ENCODE measurements at places on chromosomes 2 and 18. TPM values are rescaled to one million over a fixed set of nuclear protein-coding genes. Genes with fewer than 3 reads are reported as not detected.
A peak's percentile ranks its signal among the peaks of the same experiment; 100 is the strongest.

The PNKD gene
- polyA plus RNA-seq: 103 TPM

The OXER1 gene
- 9.8 TPM for polyA plus RNA-seq

The STARD6 gene
- 0.19 TPM for polyA plus RNA-seq

The IL36A gene
- polyA plus RNA-seq: not detected

DNA sequence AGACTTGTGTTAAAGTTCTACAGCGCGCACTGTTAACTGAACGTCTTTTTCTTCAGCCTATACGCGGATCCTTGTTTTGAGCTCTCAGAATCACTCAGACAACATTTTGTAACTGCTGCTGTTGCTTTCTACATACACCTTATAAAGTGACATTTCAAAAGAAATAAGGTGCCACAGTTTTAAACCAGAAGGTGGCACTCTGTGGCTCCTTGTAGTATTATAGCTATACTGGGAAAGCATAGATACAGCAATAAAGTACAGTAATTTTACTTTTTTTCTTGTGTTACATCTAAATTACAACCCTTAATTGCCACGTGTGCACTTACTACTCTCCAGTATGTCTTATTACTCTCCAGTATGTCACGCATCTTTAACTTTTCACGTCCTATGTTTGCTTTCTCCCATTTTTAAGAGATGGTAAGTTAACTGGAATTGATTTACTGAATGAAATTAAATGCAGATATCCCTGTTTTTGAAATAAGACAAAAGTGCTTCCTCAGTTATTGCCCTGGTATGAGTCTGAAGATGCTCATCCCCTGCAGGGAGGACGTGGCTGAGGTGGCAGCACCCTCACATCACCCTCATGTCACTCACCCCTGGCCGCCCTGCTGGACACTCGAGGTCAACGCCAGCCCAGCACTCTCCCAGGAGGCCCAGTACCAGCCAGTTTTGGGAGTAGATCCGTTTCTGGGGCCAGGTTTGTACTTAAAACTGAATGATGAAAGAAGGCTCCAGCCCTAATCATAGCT is 37.8 kb downstream of the GORASP2 start:
- no peak for DNase-seq

GRCh38 chr2:46913471-46914381 is 1.9 kb downstream of the MCFD2 start:
- DNase-seq: no peak

DNA sequence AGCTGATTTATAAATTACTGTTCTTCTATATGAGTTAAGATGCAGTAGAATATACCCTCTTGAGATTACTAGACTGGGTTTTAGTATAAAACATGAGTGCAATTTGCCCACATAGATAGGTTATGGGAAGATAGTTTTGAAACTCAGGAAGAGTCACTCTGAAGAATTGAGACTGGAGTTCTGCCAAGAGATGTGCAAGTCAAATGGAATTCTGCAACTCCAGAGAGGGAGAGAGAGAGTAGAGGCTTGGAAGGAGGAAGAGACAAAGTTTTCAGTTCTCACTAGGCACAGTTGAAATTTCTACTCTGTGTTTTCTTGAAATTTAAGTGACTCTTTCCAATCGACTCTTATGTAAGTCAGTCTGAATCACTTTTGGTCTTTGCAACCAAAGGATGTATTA is 878.8 kb downstream of the TSN start:
- DNase-seq: peak; percentile 12

GRCh38 chr2:234308073-234308812 is 188.6 kb downstream of the ARL4C start:
- DNase-seq: no peak

DNA sequence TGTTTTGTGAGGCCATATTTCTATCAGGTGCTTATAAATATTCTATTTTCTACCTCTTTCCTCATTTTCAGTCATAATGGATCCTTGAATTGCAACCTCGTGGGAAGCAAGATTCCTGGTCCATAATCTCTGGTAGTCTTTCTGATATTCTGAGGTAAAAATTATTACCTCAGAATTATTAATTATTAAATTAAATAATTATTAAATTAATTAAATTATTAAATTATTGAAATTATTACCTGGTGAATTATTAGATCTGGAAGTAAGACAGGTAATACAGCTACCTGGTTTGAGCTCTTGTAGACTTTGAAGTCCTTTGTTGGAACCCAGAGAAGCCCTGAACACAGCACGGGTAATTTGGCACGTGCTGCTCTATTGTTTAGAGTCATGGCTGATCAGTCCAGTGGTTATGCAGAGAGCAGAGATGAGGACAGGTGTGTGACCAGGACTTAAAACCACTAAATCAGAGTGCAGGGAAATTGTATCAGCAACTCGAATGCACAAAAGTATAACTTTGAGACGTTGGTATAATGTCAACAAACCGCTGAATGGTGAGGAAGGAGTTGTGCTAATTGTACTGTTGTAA is 46.8 kb upstream of the PTPRM start:
- no peak for DNase-seq

DNA sequence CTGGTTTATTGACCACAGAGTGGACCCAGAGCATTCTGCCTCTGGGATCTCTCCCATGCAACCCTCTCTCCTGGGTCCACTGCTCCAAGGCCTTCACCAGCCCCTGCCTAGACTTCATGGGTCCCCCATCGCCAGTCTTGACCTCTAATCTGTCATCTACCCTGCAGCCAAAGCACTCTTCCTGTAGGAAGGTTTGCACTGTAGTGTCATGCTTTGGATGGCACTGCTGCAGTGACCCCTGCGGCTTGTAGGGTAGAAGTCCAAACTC is 41.7 kb downstream of the MYO7B start:
- no peak for DNase-seq

GRCh38 chr18:5068851-5069250 is 128.2 kb downstream of the AKAIN1 start:
- DNase-seq: no peak

Measured in right renal pelvis (tissue), 4 donors.